Smooth muscle cell of bladder (primary cell): ENCODE measurements at places on chromosomes 5 and 9. TPM values are rescaled to one million over a fixed set of nuclear protein-coding genes. Genes with fewer than 3 reads are reported as not detected.

KIF12 gene
- total RNA-seq, result not detected in 2 replicates

PCDHB9 gene
- total RNA-seq, result 0.09 and 0.14 TPM in 2 replicates

ZNF454 gene
- 1.5 and 2.1 TPM in 2 replicates for total RNA-seq

PCDHA11 gene
- under 0.01 and 0.65 TPM in 2 replicates for total RNA-seq

PHF24 gene
- under 0.01 TPM in 1 of 2 replicates, not detected in the other for total RNA-seq

ARID3C gene
- 0.09 and 0.14 TPM in 2 replicates for total RNA-seq

TXNDC8 gene
- total RNA-seq, result not detected in 2 replicates

TAF11L10 gene
- not detected in 2 replicates for total RNA-seq

MYMK gene
- not detected in 2 replicates for total RNA-seq

MEIKIN gene
- not detected in 2 replicates for total RNA-seq

FCN2 gene
- not detected in 2 replicates for total RNA-seq

TTLL11 gene
- 3.4 and 3.6 TPM in 2 replicates for total RNA-seq

TNIP1 gene
- 60.0 and 67.9 TPM in 2 replicates for total RNA-seq

SPOCK1 gene
- 302 and 700 TPM in 2 replicates for total RNA-seq

MARVELD2 gene
- total RNA-seq, result 0.09 and 0.14 TPM in 2 replicates

TAF1L gene
- under 0.01 TPM in 1 of 2 replicates, not detected in the other for total RNA-seq

MOCS2 gene
- 24.7 and 25.0 TPM in 2 replicates for total RNA-seq

SET gene
- 559 and 567 TPM in 2 replicates for total RNA-seq

ORM1 gene
- total RNA-seq, result not detected in 2 replicates

ACOT12 gene
- 0.74 and 2.1 TPM in 2 replicates for total RNA-seq

CCL19 gene
- total RNA-seq, result not detected in 2 replicates

HCN1 gene
- not detected in 2 replicates for total RNA-seq

ADAMTS12 gene
- total RNA-seq, result 29.9 and 34.2 TPM in 2 replicates

CDX1 gene
- total RNA-seq, result under 0.01 and 0.09 TPM in 2 replicates

PROB1 gene
- total RNA-seq, result 0.71 and 1.0 TPM in 2 replicates

RNF14 gene
- total RNA-seq, result 45.2 and 52.2 TPM in 2 replicates

CXXC5 gene
- 41.7 and 64.5 TPM in 2 replicates for total RNA-seq

FGD3 gene
- not detected in 2 replicates for total RNA-seq

PDGFRB gene
- total RNA-seq, result 97.1 and 121 TPM in 2 replicates

ETF1 gene
- total RNA-seq, result 100 and 121 TPM in 2 replicates

IFNA21 gene
- not detected in 2 replicates for total RNA-seq

ASS1 gene
- 329 and 331 TPM in 2 replicates for total RNA-seq

GHR gene
- total RNA-seq, result 1.1 and 3.8 TPM in 2 replicates

PCDHAC2 gene
- total RNA-seq, result 0.14 and 0.28 TPM in 2 replicates

GABRG2 gene
- not detected in 2 replicates for total RNA-seq

PIP5K1B gene
- under 0.01 TPM in 2 replicates for total RNA-seq

CAMK4 gene
- total RNA-seq, result 2.4 and 2.9 TPM in 2 replicates

CCDC180 gene
- total RNA-seq, result 1.7 TPM in 2 replicates

GABRB2 gene
- total RNA-seq, result under 0.01 TPM in 1 of 2 replicates, not detected in the other

KCNMB1 gene
- under 0.01 TPM in 1 of 2 replicates, not detected in the other for total RNA-seq

SPINK5 gene
- total RNA-seq, result under 0.01 TPM in 1 of 2 replicates, not detected in the other

IL9 gene
- not detected in 2 replicates for total RNA-seq

CD72 gene
- 1.6 and 1.7 TPM in 2 replicates for total RNA-seq

SRP19 gene
- 64.0 and 64.7 TPM in 2 replicates for total RNA-seq

ROPN1L gene
- total RNA-seq, result 0.28 and 0.57 TPM in 2 replicates

IFNK gene
- not detected in 2 replicates for total RNA-seq

TMEM252 gene
- total RNA-seq, result not detected in 2 replicates

PCDHGB1 gene
- total RNA-seq, result 2.3 and 3.3 TPM in 2 replicates

PCSK5 gene
- total RNA-seq, result 5.7 and 12.5 TPM in 2 replicates

TRPM6 gene
- 0.09 and 0.28 TPM in 2 replicates for total RNA-seq

UBE2QL1 gene
- total RNA-seq, result under 0.01 and 0.18 TPM in 2 replicates

CA9 gene
- total RNA-seq, result 2.0 and 16.1 TPM in 2 replicates

HTR1A gene
- not detected in 2 replicates for total RNA-seq

HACD4 gene
- 6.9 and 7.0 TPM in 2 replicates for total RNA-seq

DIPK1B gene
- 1.00 and 1.0 TPM in 2 replicates for total RNA-seq

GPR151 gene
- total RNA-seq, result not detected in 2 replicates
